ENCODE measurements at places on chromosomes 16 and 17.

GRCh38 chr16:72399811-72400210, 227.9 kb upstream of the PMFBP1 start:
- DNase-seq, result no peak

GRCh38 chr17:41486316-41486715, 3.4 kb downstream of the KRT36 start:
- DNase-seq, result no peak

DNA sequence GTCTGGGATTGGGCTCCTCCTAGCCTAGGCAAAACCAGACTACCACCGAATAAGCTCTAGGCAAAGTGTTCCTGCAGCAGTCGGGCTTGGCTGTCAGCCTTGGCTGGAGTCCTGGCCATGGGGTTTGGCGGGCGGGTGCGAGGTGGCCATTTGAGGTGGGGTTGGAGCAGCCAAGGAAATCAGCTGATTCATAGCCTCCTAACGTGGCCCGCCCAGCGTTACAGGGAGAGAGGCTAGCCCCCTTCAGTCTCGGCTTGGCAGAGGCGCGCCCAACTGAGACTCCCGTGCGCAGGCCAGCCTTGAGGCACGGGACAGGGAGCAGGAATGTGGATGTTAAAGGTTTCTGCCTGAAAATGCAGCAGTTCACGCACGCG, 1.9 kb downstream of the PMP22 start:
- no peak for DNase-seq

GRCh38 chr16:21953541-21953902, 361 bp downstream of the UQCRC2 start:
- no peak for DNase-seq

GRCh38 chr17:67526700-67527099, 149.6 kb downstream of the PITPNC1 start:
- DNase-seq, result no peak

DNA sequence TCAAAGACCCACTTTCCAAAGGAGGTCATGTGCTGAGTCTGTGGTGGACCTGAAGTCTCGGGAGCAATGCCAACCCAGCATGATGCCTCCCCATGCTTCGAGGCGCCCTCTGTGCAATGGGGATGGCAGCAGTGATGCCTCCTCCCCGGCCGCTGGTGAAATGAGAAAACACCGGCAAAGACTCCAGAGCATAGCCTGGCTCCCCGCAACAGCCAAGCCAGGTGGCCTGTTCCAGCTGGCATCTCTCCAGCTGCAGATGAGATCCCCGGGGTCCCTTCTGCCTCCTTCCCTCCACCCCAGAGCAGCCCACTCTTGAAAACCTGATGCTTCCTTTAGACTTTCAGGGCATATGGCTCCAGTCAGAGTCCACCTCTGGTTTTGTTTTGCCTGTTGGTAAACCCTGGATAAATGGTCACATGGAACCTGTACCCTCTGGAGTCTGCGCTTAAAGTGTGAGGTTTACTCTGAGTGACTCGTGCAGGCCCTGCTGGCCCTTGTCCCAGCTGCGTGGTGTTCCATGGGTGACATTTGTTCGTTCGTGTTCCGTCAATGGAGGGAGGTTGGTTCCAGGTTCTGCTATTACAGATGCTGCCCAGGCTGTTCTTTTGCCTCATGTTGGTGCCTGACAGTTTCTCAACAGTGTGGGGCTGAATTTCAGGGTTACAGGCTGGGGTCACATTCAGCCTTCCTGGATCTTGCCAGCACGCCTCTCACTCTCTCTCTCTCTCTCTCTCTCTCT, 181.8 kb upstream of the CIBAR2 start:
- no peak for DNase-seq

GRCh38 chr17:22090263-22090935, 398.1 kb downstream of the KCNJ18 start:
- DNase-seq, result no peak

DNA sequence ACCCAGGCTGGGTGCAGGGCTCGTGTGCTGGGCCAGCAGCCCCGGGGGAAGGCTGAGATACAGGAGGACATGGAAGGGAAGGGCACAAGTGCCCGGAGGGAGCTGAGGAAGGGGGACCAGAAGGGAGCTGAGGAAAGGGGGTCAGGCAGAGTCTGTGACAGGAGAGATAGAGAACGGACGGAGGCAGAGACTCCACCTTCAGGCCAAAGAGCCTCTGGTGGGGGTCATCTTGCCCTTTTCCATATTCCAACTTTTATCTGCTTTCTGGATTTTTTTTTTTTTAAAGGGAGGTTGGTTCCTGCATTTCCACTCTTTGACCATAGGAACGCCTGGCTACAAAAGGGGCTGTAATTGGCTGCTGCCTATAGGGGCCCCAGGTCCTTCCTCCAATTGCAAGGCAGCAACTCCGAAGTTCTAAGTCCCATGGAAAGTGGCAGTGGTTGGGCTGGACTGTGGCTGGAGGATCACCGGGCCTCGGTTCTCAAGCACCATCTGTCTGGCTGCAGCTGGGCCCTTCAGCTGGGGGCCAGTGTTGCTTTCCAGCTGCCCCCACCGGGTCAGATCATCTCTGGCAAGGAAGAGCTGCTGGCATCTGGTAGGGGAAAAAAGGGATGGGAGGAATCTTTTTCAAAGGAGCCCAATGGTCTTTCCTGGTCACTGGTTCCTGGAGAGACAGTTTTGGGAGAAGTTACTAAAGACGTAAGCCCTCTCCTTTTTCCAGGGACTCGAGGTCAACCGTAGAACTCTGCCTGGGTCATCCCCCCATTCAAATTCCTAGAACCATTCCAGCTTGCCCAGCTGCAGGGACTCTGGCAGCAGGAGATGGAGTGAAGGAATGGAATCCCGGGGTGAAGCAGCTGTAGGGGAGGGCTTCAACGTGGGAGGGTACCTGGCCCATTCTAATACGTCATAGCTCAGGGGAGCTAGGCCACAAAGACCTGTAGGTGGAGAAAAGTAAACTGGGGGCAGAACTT, 13.1 kb upstream of the MRPS23 start:
- no peak for DNase-seq

DNA sequence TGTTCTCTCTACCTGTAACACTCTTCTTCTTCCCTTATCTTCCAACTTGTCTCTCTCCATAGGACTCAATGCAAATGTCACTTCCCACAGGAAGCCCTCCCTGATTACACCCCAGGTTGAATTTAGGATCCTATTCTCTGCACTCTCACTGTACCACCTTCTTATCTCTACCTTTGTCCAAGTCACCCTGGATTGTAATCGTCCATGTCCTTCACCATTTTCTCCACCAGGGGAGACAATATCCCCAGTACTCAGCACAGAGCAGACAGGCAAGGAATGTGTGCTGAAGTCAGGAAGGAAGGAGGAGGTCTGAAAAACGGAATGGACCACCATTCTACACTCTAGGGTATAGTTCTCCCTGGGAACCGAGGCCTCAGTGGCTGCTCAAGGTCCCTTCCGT, 14.2 kb downstream of the C16orf82 start:
- no peak for DNase-seq

DNA sequence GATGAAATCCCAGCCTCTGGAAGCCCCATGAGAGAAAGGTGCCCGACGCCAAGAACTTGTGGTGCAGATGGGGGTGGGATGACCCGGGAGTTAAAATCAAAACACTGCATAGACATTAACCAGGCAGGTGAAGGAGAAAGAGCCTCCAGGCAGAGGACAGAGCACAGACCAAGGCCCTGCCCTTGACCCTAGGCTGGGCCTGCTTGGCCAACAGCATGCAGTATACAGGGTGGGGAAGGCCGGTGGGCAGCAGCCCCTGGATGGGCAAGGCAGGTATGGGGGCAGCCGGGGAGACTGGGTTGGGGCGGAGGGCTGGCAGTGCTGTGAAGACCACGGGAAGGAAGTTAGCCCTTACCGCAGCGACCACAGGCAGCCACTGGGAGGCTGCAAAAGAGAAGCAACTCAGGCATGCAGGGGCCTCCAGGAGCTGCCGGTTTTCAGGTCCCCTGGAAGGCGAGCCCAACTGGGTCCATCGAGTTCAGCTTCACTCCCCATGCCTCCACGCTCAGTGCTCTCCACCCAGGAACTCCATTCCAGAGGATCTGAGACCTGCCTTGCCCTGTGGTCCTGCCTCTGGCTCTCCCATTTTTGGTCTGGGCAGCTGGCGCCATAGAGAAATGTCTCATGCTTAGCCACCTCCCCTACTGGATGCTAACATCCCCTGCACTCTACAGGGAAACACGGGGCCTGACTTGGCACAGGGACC, 81.2 kb downstream of the C16orf95 start:
- DNase-seq, result no peak

DNA sequence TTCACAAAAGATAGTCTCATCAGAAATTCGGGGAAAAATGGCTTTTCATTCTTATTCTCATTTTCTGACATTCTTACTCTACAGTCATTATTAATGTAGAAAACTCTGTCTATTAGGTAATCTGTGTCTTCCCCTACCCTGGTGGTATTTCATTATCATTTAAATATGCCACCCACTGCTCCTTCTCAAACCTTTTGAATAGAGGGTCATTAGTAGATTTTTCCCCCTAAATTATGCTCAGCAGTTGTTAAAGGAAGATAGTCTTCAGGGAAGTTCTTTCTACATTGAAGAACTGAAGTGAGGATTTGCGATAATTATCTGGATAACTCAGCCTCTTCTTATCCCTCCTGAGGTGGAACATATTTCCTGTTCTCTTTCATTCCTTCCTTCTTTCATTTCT, 989.5 kb upstream of the RBFOX1 start:
- DNase-seq, result no peak

- DNase-seq, result no peak
Observed at GRCh38 chr16:75329943-75330342, 78.5 kb upstream of the BCAR1 start.

GRCh38 chr17:39170558-39170957, 4.6 kb upstream of the ARL5C start:
- no peak for DNase-seq

DNA sequence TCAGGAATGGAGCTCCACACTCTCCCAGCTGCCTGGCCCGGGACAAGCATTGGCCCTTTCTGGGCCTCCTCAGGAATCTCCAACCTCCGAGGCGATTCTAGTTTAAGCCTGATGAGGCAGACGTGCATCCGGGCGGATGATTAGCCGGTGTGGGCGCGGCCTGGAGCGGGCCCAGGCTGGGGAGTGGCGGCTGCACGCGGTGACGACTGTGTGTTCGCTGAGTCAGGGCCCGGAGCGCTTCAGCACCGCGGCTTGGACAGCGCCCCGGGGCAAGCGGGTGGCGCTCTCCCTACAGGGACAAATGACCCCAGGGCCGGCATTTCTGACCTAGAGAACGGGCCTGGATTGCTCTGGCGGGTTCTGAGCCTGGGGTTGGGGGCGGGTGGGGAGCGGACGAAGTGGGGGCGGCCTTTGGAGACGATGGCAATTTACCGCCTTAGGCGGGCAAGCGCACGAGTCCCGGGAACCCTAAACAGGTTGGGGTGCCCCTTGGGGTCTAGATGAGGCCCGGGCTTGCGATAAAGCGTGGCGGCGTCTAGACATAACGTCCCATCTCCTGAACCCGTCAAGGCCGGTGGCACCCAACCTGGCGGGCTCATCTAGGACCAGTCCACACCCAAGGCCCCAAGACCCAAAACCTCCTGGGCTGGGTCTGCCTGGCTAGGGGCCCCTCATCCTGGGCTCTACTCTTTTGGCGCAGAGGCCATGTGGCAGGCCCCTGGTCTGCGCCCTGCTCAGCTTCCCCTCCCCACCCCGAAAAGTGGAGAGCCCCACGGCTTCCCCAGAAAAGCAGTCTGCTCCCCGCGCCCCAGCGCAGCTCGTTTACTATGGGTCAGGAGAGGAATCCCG, 22.3 kb upstream of the ZNHIT3 start:
- DNase-seq, result no peak

DNA sequence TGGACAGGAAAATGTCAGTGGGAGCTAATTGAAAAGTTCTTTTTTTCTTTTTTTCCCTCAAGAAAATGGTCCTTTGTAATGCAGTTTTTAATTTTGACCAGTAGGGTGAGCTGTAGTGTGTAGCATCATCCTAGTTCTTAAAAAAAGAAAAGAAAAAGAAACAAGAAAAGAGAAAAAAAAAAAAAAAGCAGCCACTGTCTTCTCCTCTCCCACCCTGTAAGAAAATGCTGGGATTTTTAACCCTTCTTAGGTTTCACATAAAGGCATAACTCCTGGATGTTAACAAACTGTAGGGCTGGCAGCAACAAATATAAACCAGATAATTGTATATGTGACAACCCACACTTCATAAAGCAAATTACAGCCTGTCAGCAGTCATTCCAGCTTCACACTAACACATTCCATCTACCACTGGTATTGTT, 78.1 kb downstream of the SKAP1 start:
- peak; percentile 45 for DNase-seq

DNA sequence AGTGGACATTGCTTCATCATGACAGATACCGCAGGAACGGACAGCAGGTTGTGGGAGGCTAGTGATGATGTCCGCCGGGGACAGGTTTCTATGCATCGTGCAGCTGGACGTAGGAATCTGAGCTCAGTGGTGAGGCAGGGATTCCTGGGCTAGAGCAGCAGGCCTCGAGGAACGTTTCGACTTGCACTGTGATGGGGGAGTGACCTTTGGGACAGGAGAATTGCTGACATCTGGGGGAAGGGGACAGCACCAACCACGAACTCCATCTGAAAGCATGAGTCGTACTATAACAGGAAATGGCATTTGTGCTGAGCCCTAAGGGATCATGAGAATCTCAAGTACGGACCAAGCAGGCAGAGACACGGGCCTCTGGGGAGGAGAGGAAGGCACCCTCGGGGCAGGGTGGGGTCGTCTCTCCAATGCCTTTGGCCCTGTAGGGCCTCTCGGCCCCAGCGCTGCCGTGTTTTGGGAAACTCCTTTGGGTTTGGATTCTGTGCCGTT, 65.8 kb upstream of the ENDOV start:
- no peak for DNase-seq

DNA sequence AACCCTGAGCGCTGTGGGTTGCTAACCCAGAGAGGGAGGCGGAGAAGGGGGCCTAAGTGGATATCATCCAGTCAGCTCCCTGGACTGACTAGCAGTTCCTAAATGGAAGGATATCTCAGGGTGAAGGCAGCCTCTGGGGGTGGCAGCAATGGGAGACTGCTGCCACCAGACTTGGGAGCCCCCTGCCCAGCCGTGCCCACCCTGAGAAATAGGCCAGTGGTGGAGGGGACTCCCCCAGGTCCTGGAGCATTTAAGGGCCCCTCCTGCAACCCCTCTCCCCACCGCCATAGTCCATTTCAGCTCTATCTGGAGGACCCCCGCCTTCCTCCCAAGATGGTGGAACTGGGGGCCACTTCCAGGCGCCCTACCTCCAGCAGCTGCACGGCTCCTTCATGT, 8.4 kb downstream of the TSPOAP1 start:
- DNase-seq, result no peak

DNA sequence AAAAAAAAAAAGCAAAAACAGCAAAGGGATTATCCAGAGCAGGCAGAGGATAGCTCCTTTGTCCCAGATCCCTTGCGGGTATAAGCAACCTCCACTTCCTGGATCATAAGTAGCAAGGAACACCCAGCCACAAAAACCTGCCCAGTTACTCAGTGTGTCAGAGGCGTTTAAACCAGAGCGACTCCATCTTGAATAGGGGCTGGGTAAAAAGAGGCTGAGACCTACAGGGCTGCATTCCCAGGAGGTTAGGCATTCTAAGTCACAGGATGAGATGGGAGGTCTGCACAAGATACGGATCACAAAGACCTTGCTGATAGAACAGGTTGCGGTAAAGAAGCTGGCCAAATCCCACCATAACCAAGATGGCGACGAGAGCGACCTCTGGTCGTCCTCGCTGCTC, 33.4 kb upstream of the HELZ start:
- no peak for DNase-seq

- no peak for DNase-seq
Observed at GRCh38 chr16:3889059-3889458, 8.5 kb upstream of the CREBBP start.

All from NCI-H1417 treated with DMSO at 0.1 percent for 48 hours (cell line).